ENCODE measurements at places on chromosomes 12 and 14.

DNA sequence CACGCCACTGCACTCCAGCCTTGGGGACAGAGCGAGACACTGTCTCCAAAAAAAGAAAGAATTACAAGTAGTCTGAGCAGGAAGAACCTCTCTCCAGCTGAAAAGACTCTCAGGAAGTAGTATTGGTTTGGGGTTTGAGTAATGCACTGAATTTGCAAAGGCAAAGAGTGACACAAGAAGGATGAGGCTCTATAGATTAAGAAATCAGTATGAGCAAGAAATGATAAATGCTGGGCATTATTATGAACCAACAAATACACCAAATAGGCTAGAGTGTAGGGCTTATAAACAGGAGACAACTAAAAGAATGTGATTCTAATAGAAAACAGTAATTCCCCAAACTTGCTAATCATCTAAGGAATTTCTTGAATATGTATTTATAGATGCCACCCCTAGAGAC is 2.6 kb upstream of the SLC35E3 start:
- no peak for DNase-seq

- peak; percentile 8 for DNase-seq
Measured at GRCh38 chr14:100306998-100307765, 938 bp upstream of the SLC25A29 start.

GRCh38 chr12:92234533-92234932 is 88.9 kb upstream of the BTG1 start:
- DNase-seq = no peak

DNA sequence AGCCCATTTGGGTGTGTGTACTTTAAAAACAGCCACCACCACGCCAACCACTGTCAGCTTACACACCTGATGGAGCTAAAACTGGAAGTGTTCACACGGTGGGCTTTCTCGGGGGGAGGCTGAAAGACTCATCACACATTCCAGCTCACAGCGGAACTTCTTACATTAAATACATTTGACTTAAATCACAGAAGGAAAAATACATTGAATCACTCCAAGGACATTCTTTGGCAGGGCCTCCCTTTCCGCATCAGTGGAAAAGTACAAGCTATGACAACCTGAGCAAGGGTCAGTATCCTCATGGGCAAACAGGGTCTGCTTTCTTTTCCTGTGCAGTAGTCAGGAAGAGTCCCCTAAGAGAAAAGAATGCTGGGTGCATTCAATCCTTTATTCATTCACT is 31.0 kb upstream of the TC2N start:
- no peak for DNase-seq

GRCh38 chr14:93079865-93080403 is 35.8 kb downstream of the ITPK1 start:
- no peak for DNase-seq

- peak; percentile 83 for DNase-seq
Measured at GRCh38 chr14:55579724-55580469, at the start of gene KTN1. KTN1 (plus strand) TSS chr14:55580207; CDS start chr14:55612049, 31,842 bp downstream.

GRCh38 chr12:45696049-45696448 is 33.5 kb upstream of the ARID2 start:
- no peak for DNase-seq

- no peak for DNase-seq
Measured at GRCh38 chr12:5295151-5295550, 136.8 kb upstream of the NTF3 start.

DNA sequence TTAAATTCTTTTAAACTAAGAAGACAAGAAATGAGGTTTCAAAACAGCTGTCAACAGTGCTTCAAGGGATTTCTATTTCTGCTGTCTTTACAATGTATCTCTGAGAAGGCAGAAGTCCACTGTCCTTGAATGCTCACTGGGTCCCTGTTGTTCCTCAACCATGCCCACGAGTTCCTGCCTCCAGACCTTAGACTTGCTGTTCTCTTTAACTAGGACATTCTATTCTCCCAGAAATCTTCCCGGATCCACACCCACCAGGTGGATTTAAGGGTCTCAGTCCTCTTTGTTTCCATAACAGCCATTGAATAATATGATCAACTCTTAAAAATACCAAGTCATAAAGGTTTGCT is 6.7 kb upstream of the SLC41A2 start:
- no peak for DNase-seq

GRCh38 chr12:3841783-3842182 is 31.4 kb downstream of the PARP11 start:
- no peak for DNase-seq

Measured in ACHN (cell line).